ENCODE measurements at places on chromosomes 4 and X.

- DNase-seq: no peak
Observed at GRCh38 chr4:15868111-15868510, 70.4 kb downstream of the FGFBP1 start.

DNA sequence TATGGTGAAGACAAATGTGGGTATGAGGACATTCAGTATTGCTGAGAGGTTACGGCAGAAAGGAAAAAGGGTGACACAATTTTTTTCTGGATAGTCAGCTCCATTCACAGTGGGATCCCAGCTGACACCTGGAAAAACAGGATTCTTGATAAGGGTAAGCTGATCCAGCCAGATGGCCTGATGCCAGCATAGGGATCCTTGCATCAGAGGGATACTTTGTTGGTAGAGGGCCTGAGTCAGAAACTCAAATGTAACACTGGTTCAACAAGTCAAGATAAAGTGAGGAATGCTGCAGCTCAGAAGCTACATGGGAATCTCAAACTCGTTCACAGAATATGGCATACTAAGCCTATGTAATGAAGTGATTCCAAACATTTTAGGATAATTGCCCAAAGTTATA is 726.7 kb downstream of the C4orf33 start:
- no peak for DNase-seq

GRCh38 chr4:110505440-110505839 is 29.5 kb downstream of the ENPEP start:
- DNase-seq: no peak

- no peak for DNase-seq
Observed at GRCh38 chrX:69076088-69076487, 89.2 kb downstream of the PJA1 start.

GRCh38 chr4:76801621-76802235 is 96.2 kb downstream of the SOWAHB start:
- no peak for DNase-seq
